ENCODE measurements at places on chromosomes 3 and 15. TPM values are rescaled to one million over a fixed set of nuclear protein-coding genes. Genes with fewer than 3 reads are reported as not detected.

- peak; percentile 89 for DNase-seq
Observed at GRCh38 chr15:42156243-42156922, at the start of gene PLA2G4F. PLA2G4F (minus strand) TSS chr15:42156636; CDS start chr15:42156549, 87 bp downstream.

GRCh38 chr3:63413523-63413922 lies 135.4 kb downstream of the SYNPR start:
- DNase-seq = no peak

DNA sequence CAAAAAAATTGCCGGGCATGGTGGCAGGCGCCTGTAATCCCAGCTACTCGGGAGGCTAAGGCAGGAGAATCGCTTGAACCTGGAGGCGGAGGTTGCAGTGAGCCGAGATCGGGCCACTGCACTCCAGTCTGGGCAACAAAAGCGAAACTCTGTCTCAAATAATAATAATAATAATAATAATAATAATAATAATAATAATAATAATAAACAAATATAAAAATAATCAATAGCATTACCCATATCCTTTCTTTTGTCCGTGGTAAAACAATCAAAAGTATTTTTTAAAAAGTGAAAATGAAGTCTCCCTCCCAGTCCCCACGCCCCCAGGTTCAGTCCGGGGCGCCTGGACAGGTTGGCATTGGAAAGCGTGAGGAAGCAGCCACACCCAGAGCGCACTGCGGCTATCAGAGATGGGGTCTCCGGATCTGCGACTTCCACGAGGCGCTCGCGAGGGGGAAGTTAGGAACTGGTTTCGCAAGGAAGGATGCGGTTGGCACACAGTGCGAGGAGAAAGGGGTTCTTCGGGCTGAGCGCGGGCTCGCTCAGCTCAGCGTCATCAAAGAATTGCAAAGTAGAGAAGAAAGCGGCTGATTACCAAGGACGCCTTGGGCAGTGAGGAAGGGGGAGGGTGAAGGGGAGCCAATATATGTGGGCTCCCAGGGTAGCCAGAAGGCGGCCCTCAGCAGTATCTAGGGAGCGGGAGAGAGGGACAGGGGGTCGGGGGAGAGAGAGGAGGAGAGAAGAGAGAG lies 69.5 kb upstream of the EPHB3 start:
- no peak for DNase-seq

Gene GPR87
- total RNA-seq = 2.6 TPM

DNA sequence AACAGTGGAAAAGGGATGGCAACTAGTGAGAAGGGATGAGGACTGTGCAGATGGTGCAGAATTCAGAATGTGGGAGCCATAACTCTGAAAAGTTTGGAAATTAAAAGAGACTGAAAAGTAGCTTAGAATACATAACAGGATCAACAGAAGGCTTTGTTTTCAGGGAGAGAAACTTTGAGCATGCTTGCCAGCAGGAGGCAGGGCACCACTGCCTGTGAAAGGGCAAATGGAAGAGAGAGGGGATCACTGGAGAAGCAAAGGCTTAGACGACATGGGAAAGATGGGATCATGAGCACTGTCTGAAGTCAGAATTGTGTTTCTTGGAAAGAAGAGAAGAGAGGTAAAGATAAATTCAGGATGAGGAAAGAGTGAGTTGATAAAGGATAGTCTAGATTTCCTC lies 99.6 kb downstream of the ABI3BP start:
- peak; percentile 41 for DNase-seq

GRCh38 chr3:183182073-183182472 lies 19.5 kb upstream of the LAMP3 start:
- DNase-seq = no peak

Gene ATP13A3
- 66.1 TPM for total RNA-seq

Gene ARPIN
- total RNA-seq = 4.7 TPM

Gene MME
- total RNA-seq = 0.03 TPM

Gene PIERCE2
- total RNA-seq = 0.86 TPM

Gene FANCD2OS
- total RNA-seq = not detected

GRCh38 chr15:40445421-40445922 lies 4.7 kb downstream of the BAHD1 start:
- DNase-seq = no peak

Gene MB21D2
- 3.0 TPM for total RNA-seq

DNA sequence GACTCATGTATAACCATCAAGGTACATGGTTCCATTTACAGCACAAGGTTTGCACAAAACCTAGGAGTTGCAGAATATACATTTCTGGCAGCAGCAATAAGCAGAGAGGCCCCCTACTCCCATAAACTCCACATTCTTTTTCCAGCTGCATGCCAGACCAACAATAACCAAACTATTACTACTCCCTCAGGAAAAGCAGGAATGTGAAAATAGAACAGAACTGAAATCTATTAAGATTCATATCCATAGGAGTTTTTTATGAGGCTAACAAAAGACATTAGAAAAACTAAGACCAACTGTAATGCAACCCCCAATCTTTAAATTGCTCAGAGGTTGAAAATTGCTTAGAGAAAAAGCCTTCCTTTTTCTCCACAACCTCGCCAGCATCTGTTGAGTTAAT lies 27.6 kb upstream of the TOP2B start:
- DNase-seq = no peak

GRCh38 chr3:112908252-112908651 lies 61.6 kb upstream of the CD200R1L start:
- DNase-seq = no peak

DNA sequence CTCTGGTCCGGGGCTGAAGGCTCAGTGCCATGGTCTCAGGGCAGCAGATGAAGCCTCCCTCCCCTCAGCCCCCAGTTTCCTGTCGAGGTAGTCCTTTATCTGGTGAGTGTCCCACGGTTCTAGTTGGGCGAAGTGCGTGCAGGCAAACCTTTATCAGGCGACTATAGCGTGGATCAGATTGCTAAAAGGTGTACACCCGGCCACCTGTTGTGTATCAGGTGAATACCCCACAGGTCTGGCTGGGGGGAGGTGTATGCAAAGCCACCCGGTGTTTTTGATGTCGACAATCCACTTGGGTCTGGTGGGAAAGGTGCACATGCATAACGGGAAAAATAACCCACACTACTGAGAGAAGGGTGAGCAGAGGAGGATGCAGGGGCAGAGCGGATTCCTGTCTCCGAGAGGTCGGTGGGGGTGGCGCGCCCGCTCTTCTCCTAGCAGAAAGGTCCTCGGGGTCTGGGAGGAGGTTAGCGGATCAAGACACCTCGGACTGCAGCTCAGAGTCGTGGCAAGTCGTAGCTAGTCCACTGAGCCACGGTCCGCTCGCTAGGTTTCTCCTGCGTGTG lies 507 bp downstream of the SLC12A6 start:
- DNase-seq = no peak

Gene PLA2G4E
- total RNA-seq = not detected

GRCh38 chr3:136939489-136939888 lies 18.3 kb upstream of the IL20RB start:
- no peak for DNase-seq

DNA sequence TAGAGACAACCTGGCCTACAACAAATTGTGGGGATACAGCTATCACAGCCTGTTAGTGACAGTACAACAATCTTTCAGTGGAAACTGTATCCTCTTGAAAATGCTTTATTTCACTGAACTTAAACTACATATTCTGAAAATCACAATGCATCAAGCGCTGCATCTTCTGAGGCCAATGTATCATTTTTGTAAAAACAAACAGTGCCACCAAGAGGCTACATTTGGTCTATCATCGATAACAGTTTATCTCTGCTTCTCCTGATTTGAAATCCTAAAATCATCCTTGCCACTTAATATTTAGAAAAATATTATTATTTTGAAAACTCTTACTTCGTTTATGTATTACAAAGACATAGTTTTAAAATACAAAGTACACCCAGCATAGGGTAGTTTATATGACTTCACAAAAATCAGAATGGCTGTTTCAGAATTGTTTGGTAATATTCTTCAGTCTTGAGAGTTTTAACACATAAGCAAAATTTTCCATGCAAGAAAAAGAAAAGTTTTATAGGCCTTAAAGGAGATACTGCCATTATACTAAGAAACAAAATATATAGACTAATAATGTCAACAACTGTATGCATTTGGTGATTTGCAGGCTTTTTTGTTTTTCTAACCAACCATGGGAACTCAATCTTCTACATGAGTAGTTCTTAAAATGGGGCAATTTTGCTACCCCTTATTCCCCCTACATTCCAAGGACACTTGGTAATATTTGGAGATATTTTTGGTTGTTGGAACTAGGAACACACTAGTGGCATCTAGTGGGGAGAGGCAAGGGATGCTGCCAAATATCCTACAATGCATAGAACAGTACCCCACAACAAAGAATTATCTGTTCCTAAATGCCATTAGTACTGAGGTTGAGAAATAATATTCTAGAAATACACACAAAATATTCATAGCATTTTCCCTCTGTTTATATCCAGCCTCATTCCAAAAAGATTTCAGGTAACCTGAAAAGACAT lies 42.3 kb downstream of the WDR72 start:
- DNase-seq = peak; percentile 65

DNA sequence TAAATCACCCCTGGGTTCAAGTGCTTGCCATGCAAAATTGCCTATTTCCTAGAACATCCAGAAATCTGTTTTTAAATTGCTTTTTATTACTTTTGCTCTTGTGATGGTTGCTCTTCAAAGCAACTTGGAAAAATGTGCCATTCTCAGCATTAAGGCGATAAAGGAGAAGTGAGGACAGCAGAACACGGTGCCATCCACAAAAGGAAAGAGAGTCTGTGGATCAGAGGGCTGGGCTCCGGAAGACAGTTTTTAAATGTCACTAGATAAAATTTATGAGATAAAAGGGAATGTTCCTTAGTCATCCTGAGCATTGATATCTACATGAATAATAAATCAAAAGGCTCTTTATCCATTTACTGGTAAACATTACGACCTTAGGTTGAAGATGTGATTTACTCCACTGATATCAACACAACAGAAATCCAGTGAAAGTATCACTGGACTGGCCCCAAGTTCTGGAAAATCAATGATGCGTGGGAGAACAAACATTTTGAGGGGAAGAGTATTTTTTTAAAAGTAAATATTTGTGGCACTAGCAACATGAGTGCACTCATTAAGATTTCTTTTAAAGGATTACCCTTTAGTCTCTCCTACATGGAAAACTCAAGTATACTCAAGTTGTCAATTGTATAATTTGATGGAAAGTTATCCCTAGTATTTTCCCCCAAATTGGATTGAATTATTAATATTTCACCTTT lies 554.7 kb downstream of the FHIT start:
- no peak for DNase-seq

DNA sequence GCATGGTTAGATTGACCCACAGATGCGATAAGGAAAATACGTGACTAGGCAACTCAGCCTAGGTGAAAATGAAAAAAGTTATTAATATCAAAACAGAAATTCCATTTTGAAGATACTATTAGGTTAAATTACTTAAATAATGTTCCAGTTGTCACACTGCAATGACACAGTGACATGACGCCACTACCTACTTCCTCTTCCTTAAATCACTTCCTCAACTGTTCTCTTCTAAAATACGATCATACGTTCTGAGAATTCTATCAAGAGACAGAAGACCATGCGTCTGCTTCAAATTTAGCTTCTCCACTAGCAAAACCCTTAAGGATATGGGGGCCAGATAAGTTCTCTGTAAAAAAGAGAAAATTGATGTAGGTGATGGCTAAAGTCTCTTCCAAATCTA lies 18.2 kb downstream of the CMTM6 start:
- DNase-seq = no peak

Gene TM4SF1
- total RNA-seq = 369 TPM

- DNase-seq = peak; percentile 85
Observed at GRCh38 chr3:27360113-27361078, 8.8 kb downstream of the NEK10 start.

DNA sequence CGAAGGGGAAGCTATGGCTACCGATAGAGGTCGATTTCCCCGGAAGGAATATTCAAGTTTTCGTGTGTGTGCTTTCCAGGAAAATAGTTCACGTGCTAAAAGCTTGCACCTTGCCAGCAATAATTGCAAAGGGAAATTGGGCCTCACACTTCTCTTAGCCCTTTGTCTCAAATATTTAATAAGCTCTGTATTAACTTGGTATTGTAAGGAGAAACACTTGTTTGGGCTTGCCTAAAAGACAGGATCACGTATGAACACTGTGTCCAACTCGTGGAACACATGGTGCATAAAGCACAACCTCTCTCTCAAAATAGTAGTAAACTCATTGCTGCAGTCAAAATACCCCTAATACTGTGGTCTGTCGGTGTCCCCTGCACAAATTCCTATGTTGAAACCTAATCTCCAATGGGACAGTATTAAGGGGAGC lies 352 bp upstream of the TMF1 start:
- DNase-seq = no peak

DNA sequence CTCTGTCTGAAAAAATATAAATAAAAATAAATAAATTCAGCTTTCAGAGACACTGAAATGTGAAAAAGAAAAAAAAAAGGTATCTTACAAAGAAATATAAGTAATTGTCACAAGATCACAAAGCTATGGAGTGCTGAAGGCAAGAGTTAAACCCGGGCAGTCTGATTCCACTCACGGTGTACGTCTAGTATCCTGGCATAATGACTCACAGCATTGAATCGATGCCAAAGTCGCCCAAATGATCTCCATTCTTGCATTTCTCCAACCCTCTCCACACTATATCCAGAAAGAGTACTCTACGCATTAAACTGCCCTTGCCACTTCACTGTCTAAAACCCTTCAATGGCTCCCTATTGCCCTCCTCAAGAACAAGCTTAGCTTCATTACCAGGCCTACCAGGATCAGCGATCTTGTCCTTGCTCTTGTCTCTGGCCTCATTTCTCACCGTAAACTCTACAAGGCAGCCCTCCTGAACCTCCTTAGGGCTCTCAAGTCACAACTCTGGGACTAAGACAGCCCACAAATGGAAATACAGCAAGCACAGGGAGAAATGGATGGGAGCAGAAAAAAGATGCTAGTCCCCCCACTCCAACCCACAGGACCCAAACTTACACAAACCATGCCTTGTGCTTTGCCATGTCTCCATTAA lies 7.7 kb downstream of the SUCLG2 start:
- DNase-seq = no peak

GRCh38 chr3:127654374-127654773 lies 18.4 kb upstream of the ABTB1 start:
- no peak for DNase-seq

- no peak for DNase-seq
Observed at GRCh38 chr3:185998136-185998535, 60.3 kb upstream of the TRA2B start.

Gene CASR
- total RNA-seq = not detected

Gene HRH1
- 1.9 TPM for total RNA-seq

Gene NAALADL2
- total RNA-seq = 4.4 TPM

GRCh38 chr15:50837256-50837770 lies 71.2 kb upstream of the AP4E1 start:
- no peak for DNase-seq

DNA sequence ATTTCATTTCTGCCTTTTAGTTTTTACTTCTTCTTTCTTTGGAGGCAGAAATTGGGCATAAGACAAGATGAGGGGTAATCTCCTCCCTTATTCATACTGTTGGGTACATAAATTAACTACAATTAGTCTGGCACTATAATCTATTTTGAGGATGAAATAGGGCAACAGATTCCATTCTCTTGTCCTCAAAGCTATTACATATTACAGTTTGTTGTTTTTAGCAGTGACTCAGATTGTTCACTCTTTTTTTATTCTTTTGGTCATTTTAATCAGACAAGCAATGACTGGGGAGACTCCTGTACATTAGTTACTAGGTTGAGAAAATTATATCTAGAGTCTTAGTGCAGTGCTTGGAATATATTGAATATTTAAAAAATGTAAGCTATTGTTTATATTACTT lies 556.0 kb downstream of the OTOL1 start:
- no peak for DNase-seq
